ENCODE measurements at places on chromosomes 11 and 22. TPM values are rescaled to one million over a fixed set of nuclear protein-coding genes. Genes with fewer than 3 reads are reported as not detected.
A peak's percentile ranks its signal among the peaks of the same experiment; 100 is the strongest.

DNA sequence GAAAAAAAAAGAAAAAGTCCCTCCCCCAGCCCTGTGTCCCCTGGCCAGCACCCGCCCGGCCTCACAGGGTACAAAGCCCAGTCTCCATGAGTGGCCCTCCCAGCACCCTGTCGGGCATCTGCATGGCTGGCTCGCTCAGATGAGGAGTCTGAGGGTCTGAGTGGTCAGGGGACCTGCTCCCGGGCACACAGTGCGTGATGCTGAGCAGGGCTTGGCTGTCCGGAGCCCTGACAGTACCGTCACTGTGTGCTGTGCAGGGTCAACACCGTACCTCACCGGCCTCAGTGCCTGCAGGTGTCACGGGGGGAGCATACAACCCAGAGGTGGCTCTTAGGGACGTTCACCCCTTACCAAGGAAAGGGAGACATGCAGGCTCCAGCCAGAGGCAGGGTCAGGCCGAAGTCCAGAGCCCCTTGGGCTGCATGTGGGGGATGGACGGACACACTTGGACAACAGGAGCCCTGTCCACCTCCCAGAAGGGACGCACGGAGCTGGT lies 3.6 kb upstream of the PLXNB2 start:
- DNase-seq: no peak

DNA sequence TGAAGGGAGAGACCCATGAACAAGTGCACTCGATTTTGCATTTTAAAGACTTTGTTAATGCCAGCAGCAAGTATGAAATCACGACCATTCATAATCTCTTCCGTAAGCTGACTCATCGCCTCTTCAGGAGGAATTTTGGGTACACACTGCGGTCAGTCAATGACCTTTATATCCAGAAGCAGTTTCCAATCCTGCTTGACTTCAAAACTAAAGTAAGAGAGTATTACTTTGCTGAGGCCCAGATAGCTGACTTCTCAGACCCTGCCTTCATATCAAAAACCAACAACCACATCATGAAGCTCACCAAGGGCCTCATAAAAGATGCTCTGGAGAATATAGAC lies 5.9 kb downstream of the SERPIND1 start:
- no peak for DNase-seq

The PGGHG gene
- 155 TPM for total RNA-seq

The NLRX1 gene
- total RNA-seq: 35.9 TPM

DNA sequence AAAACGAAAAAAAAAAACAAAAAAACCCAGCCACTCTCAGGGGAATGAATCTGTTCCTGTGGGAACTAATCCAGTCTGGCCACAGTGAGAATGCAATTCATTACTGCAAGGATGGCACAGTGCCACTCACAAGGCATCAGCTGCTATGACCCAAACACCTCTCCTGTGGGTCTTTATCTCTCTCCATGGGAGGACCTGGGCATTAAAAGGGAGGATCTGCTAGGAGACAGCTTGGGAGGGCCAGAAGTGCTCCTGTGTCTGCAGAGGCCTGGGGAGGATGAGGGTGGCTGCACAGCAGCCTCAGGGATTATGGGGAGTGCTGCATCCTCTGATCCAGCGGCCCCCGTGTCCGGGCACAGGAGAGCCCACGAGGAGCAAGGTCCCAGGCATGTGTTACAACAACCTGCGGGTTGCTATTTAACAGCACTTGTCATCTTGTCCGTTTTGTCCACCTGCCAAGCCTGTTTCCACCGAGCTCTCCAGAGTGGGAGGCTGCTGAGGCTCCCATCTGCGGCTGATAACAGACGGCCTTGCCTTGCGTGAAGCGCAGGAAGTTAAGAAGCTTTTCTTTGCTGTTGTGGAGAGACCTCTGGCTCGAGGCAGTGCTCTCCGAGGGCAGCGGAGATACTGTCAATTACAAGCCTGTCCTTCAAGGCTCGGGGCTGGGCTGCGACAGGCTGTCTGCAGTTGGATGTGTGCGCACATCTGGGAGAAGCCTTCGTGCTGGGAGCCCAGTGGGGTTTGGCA lies 97.7 kb downstream of the NXPE2 start:
- no peak for DNase-seq

- no peak for DNase-seq
Measured at GRCh38 chr11:71406681-71407080, 41.5 kb downstream of the DHCR7 start.

DNA sequence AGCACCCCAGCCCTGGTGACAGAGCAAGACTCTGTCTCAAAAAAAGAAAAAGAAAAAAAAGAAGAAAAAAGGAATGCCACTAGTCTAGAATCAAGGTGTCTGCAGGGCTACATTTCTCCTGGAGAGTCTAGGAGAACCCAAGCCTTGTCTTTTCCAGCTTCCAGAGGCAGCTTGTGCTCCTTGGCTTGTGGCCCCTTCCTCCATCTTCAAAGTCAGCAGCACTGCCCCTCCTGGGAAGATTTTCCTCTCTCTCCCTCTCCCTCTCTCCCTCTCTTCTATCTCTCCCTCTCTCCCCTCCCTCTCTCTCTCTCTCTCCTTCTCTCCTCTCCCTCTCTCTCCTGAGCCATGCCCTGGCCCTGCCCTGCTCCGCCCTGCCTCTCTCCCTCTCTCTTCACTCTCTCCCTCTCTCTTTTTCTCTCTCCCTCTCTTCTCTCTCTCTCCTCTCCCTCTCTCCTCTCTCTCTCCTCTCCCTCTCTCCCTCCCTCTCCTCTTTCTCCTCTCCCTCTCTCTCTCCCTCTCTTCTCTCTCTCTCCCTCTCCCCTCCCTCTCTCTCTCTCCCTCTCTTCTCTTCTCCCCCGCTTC lies 97.7 kb upstream of the FGF3 start:
- no peak for DNase-seq

DNA sequence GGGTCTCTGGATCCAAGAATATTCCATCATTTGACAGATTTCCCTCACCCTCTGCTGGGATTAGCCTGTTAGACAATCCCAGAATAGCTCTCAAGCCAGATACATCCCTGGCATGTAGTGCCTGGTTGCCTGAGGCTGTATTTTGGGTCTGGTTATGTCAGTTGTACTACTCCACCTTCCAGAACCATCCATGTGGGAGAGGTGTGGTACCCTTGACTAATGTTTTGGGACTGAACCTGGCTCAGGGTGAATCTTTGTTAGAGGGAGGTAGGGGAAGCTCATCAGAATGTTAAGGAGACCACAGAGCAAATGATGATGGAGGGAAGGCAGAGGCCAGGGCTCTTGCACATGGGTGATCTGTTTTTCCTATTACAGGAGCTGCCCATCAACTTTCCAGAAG lies 5.2 kb downstream of the C11orf52 start:
- DNase-seq: peak; percentile 63

The OR6T1 gene
- not detected for total RNA-seq

DNA sequence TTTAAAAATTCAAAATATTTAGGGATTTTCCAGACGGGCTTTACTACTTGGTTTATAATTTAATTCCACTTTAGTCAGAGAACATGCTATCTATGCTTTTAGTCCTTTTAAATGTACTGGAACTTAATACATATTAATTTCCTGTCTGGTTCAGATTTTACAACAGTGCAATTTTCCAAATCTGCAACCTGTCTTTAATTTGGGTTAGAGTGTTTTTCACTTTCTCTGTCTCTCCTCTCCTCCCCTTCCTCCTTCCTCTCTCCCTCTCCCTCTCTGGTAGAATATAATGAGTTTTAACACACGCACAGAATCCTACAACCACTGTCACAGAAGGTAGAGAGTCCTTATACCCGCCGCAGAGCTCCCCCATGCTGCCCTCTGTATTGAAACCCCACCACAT lies 950.7 kb downstream of the BRD1 start:
- no peak for DNase-seq

The RIC3 gene
- total RNA-seq: 5.3 TPM

GRCh38 chr11:46673713-46674462 lies 26.5 kb downstream of the ARHGAP1 start:
- no peak for DNase-seq

The DLG2 gene
- total RNA-seq: 0.43 TPM

- no peak for DNase-seq
Measured at GRCh38 chr11:127114035-127114434, 113.5 kb upstream of the KIRREL3 start.

The PLET1 gene
- total RNA-seq: not detected

DNA sequence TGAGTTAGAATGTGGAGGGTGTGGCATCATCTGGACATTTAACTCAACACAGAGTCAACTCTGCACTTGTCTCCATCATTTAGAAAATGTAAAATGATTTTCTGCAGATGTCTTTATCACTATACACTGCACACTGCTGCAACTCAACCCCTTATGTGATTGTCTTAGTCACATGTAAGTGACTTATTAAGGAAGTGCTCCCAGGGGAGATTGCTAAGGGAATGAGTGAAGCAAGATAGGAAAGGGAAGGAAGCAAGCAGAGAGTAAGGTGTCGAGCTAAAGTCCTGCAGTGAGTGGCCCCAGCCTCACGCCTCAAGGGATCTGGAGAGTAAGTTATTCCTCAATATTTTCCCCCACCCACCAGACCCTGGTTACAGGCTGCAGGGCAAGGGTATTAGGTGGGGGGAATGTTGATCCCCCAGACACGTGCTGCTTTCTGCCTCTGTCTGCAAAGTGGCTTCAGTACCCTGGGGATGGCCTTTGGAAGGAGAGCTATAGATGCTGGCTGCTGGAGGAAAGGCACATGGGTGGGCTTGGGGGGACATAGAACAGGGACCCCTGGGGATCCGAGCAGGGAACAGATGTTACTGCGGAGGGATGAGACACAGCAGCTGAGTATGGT lies 7.2 kb upstream of the CBX6 start:
- DNase-seq: no peak

DNA sequence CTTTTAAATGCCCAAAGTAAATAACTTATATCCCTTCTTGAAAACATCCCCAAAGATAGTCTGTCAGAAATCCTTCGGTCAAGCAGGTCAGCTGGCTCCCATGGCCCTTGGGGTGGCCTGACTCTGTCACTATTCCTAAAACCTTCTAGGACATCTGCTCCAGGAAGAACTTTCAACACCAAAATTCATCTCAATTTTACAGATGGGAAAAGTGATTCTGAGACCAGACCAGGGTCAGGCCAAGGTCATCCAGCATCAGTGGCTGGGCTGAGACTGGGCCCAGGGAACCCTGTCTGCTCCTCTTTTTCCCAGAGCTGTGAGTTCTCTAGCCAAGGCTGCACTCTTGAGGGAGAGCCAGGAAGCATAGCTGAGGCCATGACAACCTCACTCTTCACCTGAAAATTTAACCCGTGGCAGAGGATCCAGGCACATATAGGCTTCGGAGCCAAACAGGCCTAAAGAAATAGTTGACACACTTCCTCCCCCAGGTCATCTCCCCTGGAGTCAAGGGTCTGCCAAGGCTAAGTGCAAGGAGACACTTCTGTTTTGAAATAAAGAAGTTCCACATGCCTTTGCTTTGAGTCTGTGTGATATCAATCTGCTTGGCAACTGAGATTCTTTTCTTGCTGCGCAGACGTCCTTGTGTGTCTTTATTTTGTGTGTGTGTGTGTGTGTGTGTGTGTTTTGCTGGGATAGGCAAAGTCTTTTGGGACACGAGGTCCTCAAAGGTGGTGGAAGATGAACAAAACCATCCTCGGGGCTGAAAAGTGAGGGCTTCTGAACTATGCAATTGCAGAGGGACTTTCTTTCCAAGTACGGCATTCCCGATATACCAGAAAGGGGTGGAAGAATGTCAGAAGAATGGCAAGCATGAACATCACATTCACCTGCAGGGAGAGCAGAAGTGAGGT lies 16.8 kb upstream of the PRG2 start:
- no peak for DNase-seq

The SLC22A8 gene
- total RNA-seq: not detected

- DNase-seq: no peak
Measured at GRCh38 chr11:8772571-8773519, 90.3 kb downstream of the RPL27A start.

The TRIM49 gene
- total RNA-seq: not detected

The RHOD gene
- 82.6 TPM for total RNA-seq

The ZNF70 gene
- 5.2 TPM for total RNA-seq
